ENCODE measurements at places on chromosomes 12 and 14.

- DNase-seq, result no peak
Observed at GRCh38 chr12:92294676-92295440, 149.2 kb upstream of the BTG1 start.

- no peak for DNase-seq
Observed at GRCh38 chr12:124075841-124076240, 102.8 kb downstream of the ZNF664 start.

- DNase-seq, result no peak
Observed at GRCh38 chr14:49173765-49174373, 412.3 kb downstream of the RPS29 start.

DNA sequence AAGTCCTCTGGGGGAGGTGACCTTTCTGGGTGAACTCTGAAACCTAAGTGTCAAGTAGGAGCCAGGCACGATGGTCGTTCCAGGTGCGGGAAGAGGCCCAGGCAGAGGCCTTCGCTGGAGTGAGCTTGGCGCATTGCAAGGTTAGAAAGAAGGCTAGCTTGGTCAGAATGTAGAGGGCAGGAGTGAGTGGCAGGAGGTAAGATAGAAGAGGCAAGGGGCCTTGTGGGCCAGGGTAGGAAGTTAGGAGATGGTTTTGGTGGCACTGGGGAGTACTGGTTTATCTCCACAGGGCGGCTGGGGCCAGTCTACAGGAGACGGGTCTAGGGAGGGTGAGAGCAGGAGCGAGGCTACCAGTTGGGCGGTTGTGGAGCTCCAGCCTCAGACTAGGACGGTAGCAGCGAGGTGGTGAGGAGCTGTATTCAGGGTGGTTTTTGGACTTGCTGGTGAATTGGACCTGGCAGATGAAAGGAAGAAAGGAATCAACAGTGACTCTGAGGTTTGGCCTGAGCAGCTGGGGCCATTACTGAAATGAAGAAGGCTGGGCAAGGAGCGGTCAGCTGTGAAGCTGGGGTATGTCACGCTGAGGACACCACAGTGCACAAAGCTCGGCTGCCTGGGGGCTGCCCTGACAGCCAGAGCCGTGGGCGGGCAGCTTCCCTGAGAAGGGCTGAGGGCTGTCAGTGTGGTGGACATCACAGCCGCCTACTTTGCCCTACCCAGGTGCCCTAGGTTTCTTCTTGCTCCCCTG lies 9.0 kb downstream of the MLXIP start:
- DNase-seq, result no peak

DNA sequence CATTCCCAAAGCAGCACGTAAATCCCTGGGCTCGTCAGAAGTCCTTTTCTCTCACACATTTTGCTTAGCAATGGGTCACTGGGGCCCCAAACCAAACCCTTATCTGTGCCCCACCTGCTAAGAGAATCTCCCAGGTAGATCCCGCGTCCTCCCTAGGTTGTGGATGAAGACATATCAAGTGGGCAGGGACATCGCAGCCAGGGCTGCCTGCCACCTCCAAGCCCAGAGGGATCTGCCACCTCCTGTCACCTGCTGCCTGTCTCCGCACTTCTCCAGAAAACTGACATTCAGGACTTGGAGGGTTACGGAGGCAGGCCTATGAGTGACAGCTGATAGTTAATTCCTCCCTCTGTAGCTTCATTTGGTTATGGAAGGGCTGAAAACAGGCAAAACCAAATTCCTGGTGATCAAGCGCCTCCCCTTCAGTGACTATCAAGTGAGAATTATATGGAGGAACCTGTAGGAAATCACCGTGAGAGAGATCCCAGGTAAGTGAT lies 19.5 kb downstream of the BCL11B start:
- DNase-seq, result no peak
